T follicular helper cell (primary cell): ENCODE measurements at places on chromosomes 3 and 15.
A peak's percentile ranks its signal among the peaks of the same experiment; 100 is the strongest.

- no peak for DNase-seq
Measured at GRCh38 chr15:50206020-50206419, 24.0 kb downstream of the SLC27A2 start.

- no peak for DNase-seq
Measured at GRCh38 chr3:140468407-140468806, 209.5 kb upstream of the TRIM42 start.

GRCh38 chr3:188752850-188753249, 418.9 kb upstream of the TPRG1 start:
- DNase-seq, result no peak

DNA sequence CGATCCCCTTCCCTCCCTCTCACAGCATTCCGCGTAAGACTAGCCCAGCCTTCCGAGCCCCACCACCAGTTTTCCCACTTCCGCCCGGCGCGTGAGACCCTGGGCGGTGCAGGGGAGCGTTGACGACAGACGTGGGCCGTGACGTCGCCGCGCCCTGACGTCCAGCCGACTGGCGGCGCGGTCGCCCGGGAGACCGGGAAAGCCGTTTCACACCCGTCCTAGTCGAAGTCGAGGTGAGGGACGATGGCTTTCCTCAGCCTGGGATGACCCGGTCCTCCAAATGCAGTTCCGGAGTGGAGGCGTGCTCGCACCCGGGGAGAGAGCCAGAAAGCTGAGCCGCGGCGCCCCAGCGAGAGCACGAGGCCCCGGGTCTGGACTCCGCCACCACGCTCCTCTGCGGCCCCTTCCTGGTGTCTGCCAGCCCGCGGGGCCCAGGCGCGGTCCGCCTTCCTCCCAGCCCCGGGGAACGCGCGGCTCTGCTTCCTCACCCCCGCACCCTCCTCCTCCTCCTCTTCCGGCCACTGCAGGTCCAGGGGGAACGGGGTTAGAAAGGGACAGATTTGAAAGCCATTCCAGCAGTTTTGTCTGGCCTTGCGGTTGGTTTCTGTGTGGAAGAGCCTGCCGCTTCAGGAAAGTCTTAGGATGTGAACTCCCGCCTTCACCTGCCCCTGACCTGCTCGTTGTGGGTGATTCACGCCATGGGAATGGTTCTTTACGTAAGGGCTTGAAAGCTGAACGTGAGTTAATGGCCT, at the start of gene LEKR1:
Gene LEKR1 (plus strand): TSS at position 210 of the 752 bp plus-strand sequence. CDS start 2,977 bp downstream, outside the sequence.
- peak; percentile 45 for DNase-seq

GRCh38 chr3:72810659-72811434, 37.4 kb downstream of the SHQ1 start:
- DNase-seq, result no peak

- DNase-seq, result no peak
Measured at GRCh38 chr3:148748283-148748682, 50.6 kb downstream of the AGTR1 start.

- DNase-seq, result no peak
Measured at GRCh38 chr3:75220932-75221331, 443.2 kb upstream of the FRG2C start.

DNA sequence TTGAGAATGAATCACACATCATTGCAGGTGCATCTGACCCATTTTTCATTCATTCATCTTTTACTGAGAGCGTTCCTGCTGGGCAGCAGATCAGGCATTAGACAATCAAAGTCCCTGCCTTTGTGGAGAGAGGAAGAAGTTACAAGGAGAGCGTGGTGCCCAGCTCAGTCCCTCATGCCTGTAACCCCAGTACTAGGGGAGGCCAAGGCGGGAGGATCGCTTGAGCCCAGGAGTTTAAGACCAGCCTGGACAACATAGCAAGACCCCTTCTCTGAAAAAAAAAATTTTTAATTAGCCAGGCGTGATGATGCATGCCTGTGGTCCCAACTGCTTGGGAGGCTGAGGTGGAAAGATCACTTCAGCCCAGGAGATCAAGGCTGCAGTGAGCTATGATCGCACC, 35.0 kb upstream of the MEX3B start:
- DNase-seq, result no peak

- DNase-seq, result no peak
Measured at GRCh38 chr3:111621535-111621934, 26.4 kb upstream of the ZBED2 start.

DNA sequence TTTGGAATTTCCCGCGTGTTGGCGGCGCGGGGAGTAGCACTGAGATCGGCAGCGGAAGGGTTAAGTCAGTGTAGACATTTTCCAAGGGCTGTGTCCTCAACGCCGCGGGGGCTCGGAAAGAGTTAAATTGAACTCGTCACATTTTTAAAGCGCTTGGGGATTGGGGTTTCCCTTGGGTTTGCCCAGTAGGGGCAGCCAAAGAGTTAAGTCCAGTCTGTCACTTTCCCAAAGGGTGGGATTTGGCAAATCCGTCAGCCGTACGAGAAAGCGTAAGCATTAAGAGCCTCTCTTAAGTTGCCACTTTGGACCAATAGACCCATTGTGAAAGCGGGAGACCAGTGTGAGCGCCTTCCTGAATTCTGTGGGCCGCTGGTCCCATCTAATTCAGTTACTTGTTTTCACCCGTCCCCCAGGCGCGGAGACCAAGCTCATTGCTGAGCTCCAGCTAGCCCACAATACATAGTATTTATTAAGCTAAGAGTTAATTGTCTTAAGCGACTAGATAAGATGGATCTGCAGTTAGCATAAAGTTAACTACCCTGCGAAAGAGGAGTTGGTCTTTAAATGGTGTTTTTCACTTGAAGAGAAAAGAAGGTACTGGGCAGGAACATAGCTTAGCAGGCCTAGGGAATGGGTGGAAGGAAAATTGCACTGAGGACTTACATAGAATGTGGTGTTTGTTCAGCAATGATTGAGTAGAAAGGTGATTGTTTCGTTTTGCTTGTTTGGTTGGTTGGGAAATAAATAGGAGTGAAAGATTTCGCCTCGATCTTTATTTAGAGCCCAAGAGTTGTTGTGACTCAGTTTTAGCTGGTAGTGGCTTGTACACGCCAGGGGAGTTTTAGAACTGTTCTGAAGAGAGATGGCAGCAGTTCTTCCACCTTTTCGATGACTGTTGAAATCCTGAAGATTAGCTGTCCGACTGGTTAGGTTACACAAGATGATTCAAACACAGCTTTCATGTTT, 932 bp downstream of the ARL8B start:
- peak; percentile 4 for DNase-seq

- DNase-seq, result no peak
Measured at GRCh38 chr3:55691141-55691540, 204.0 kb upstream of the WNT5A start.

DNA sequence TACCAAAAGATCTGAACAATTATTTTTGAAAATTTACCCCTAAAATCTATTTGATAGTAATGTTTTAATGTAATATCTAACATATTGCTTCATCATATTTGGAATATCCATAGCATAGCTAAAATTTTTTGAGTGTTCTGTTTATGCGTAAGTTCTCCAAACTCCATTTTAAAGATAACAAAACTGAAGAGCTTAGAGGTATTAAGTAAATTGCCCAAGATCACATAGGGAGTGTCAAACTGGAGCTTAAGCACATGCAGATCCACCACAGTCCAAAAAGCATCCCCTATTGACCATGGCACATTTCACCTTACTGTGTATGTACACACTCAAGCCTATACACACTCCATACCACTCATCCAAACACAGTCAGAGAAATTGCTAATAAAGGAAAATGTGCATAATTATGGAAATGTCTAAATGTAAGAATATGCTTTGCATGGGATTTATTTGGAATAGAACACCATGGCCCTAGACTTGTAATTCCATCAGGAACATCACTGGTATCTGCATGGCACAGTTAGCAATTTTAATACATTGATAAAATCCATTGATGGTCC, 85.2 kb upstream of the TGFBR2 start:
- DNase-seq, result no peak

- DNase-seq, result no peak
Measured at GRCh38 chr3:59818033-59818918, 768.5 kb upstream of the CFAP20DC start.

GRCh38 chr3:174218016-174218415, 641.1 kb upstream of the NAALADL2 start:
- no peak for DNase-seq

GRCh38 chr3:48984663-48985062, 5.4 kb upstream of the P4HTM start:
- no peak for DNase-seq

DNA sequence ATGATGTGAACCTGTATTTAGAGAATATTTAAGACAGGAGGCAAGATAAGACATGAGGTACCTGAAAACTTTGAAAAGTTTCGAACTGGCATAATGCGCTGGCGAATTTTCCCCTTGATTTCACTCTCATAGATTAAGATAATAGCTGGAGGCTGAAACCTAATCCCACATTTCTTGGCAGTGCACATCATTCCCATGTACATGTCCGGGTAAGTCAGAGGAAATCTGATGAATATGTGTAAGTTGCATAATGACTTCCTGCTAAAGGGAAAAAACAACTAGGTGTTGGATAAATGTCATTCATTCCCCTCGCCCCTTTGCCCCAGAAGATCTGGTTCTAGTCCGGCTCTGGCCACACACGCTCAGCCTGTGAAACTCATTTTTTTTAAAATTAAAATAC, 3.6 kb downstream of the CEP19 start:
- no peak for DNase-seq

DNA sequence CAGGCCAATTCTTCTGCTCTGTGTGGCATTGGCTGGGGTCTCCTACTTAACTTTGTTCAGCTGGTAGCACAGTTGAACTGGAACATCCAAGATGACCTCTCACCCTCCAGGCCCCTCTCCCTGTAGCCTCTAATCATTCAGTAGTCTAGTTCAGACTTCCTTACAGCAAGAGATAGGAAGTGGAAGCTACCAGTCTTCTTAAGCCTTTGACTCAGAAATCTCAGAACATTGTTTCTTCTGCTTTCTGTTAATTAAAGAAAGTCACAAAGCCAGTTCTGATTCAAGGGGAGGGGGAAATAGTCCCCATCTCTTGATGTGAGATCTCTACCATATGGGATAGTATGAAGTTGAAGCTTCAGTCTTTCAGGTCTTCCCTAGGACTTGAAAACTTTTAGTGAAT, 18.8 kb upstream of the SACM1L start:
- DNase-seq, result no peak

GRCh38 chr15:76253691-76254473, 57.4 kb downstream of the ETFA start:
- no peak for DNase-seq

DNA sequence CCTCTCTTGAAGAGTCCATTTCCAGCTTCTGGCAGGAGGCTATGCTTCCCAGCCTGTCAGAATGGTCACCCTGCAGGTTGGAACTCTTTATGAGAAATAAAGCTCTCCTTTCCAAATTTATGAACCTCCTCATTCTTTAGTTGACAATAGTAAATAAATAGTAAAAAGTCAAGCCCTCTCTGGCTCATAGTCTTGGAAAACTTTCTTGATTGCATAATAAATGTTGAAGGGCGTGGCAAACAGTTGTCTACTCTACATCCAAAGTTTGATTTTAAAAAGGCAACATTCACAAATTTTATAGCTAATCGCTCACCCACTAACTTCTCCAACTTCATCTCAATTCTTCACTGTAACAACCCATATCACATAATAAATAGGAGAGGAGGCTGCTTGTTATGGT, 58.8 kb downstream of the MCF2L2 start:
- DNase-seq, result no peak

DNA sequence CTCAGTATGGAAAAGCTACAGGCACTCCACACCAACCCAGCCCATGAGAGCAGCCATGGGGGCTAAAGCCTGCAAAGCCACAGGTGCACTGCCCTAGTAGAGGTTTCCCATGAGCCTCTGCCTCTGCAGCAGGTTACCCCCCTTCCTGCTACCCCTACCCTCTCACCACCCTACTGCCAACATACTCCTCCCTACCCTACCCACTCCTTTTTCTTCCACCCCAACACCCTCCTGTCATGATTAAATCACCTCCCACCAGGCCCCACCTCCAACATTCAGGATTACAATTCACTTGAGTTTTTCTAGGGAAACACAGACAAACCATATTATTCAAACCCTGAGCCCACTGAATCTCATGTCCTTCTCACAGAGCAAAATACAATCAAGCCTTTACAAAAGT, 88.4 kb downstream of the LMLN start:
- DNase-seq, result no peak

- DNase-seq, result no peak
Measured at GRCh38 chr15:73796331-73796831, 43.2 kb upstream of the INSYN1 start.

GRCh38 chr15:70093481-70094319, 4.0 kb downstream of the TLE3 start:
- no peak for DNase-seq

GRCh38 chr3:68915973-68916372, 16.4 kb downstream of the TAFA4 start:
- DNase-seq, result no peak

- no peak for DNase-seq
Measured at GRCh38 chr15:60975952-60976351, 253.2 kb downstream of the RORA start.

DNA sequence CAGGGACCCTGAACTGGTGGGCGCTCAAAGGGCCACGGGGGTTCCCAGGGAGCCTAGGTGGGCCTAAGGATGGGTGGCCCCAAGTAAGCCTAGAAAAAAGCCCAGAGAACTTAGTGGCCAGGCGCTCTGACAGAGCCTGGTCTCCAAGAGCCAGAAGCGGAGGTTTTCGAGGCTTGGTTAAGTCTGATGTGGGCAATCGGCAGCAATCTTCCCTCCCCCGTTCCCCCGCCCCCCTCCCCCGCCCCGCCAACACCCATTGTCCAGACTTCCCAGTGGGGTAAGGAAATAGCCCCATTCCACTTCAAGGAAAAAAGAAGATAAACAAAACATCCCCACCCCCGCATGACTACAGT, 6.7 kb downstream of the EOMES start:
- no peak for DNase-seq
